ENCODE measurements at places on chromosomes 11 and 22.

DNA sequence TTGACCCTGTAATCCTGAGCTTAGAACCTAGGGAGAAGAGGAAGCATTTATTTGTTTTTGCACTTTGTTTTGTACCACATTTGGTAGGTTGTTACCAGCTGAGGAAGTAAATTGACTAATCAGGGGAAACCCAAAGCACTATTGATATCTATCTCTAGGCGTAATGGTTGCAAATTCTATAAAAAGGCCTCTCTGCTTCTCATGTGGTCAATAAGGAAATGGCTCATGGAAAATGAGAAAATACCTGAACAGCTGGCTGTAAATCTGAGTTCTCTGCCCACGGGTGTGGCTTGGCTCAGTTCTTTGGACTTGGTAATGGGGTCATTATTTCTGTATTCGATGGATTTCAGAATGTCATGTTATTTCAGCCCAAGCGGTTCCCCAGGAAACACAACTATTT is 42.4 kb downstream of the BARX2 start:
- DNase-seq: no peak

- DNase-seq: no peak
Measured at GRCh38 chr11:110493346-110493745, 63.6 kb downstream of the FDX1 start.

- DNase-seq: no peak
Measured at GRCh38 chr11:110433393-110434333, 3.9 kb downstream of the FDX1 start.

DNA sequence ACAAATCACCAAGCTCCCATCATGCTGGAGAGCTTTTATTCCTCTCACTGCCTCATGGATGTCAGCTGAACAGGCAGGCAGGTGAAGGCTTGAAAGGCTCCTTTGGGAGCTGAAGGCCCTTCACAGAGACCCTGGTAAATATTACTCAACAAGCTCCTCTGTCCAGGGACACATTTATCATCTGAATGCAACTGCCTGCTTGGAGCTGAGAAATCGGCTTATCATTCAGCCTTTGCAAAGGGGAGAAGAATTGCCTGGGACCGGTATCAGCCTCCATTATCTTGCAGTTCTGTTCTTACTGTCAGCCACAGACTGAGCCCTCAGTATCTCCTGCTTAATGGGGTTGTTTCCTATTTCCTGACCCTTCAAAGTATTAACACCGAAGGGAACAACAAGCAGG is 113.8 kb upstream of the PITPNB start:
- DNase-seq: no peak

Measured in caudate nucleus (tissue), 63 donors.